ENCODE measurements at places on chromosomes 5 and 9.

GRCh38 chr9:111438541-111439235, 45.5 kb downstream of the ECPAS start:
- no peak for DNase-seq

GRCh38 chr9:99720455-99721050, 101.1 kb upstream of the NR4A3 start:
- DNase-seq: peak; percentile 40

- DNase-seq: no peak
Measured at GRCh38 chr9:96047741-96048103, 172.2 kb downstream of the ERCC6L2 start.

DNA sequence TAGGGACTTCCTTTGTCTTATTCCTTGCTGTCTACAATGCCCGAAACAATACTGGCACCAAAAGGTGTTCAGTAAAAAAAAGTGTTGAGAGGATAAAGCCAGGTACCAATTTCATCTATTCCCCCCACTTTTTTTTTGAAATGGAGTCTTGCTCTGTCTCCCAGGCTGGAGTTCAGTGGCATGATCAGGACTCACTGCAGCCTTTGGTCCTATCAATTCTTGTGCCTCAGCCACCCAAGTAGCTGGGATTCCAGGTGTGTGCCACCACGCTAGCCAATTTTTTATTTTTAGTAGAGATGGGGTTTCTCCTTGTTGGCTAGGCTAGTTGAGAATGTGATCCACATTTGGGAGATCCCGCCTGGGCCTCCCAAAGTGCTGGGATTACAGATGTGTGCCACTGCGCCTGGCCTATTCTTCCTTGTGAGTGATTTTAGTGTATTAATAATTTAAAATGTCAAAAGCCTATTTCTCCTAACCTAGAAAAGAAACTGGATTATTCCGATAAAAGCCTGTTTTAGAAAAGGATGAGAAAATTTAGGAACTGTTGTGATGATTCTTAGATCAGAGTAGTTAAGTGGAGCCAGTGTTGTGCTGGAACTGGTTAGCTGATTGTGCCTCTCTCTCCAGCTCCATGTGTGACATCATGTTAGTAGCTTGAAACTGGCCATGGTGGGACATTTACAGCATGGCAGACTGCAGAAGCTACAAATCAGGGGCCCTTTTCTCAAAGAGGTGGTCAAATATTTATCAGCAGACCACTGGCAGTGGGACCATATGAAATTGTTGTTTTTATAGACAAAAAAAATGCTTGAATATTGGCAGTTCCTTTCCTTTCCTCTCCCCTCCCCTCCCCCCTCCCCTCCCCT, 14.3 kb downstream of the CDC42SE2 start:
- DNase-seq: no peak

- DNase-seq: no peak
Measured at GRCh38 chr9:69621730-69622460, 50.3 kb downstream of the APBA1 start.

- DNase-seq: no peak
Measured at GRCh38 chr5:173953528-173954090, 35.4 kb upstream of the C5orf47 start.

- DNase-seq: no peak
Measured at GRCh38 chr5:34803974-34804732, 34.8 kb upstream of the TTC23L start.

GRCh38 chr5:179115845-179116524, 55.8 kb downstream of the ZNF354C start:
- DNase-seq: no peak

DNA sequence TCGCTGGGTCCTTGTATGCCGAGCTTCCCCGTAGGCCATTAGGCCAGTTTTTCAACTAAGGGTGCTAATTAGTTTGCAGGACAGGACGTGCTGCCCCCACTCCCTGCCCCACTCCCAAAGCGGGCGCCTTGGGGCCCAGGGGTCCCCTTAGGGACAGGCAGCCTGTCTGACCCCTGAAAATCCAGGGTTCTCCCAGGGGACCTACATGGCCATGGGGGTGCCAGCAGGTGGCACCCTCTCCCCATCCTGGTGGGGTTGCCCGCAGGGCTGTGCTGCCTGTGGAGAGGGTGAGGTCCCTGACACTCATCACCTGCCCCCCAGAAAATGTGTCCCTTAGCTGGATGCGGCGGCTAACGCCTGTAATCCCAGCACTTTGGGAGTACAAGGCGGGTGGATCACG, 8.5 kb upstream of the CCDC187 start:
- DNase-seq: peak; percentile 45

DNA sequence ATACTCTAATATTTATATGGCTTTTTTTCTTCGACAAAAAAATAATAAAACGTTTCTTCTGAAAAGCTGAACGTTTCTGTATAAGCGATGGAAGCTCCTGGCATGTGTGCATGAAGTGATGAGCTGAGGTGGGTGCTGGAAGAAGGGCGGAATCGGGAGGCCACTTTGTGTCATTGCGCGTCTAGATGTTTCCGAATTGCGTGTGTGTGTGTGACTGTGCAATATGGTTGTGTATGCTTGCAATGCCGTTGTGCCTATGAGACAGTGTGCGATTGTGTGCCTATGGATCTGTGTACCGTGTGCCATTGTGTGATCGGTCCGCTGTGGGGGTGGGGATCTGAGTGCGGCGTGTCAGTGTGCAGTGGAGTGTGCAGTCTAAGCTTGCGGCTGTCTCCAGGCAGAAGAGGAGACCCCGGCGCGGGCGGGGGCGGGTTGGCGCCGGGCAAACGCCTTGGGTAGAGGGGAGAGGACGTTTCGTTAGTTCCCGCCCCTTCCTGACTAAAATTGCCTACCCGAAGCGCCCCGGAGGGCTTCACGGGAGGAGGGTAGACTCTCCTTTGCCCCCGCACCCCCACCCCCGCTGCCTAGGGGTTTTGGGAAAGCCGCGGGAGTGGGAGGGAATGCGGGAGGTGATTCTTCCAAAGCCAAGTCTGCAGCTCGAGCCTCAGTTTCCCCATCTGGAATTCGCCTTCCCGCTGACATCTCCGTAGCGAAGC, 24.2 kb downstream of the PCDHGC5 start:
- no peak for DNase-seq

- DNase-seq: no peak
Measured at GRCh38 chr5:143142596-143143435, 260.7 kb downstream of the NR3C1 start.

DNA sequence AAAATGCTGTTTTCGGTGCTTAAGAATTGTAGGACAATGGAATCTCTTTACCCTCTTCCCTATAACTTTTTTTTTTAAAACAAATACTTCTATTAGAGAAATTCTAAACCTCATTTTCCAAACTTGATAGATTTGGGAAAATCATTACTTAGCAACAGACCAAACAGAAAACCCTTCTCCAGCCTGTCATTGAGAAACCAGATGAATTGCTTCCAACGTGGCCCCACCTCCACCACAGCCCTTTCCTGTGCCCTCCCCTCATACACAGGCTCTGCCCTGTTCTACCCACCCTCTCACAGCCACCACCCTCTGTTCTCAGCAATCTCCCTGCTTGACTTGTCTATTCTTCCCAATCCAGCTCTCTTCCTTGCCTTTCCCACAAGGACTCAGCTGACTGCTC, 221.2 kb downstream of the DMRT2 start:
- no peak for DNase-seq

GRCh38 chr5:31301833-31302232, 108.3 kb downstream of the CDH6 start:
- no peak for DNase-seq

GRCh38 chr9:79615038-79615437, 43.3 kb downstream of the TLE4 start:
- DNase-seq: no peak

DNA sequence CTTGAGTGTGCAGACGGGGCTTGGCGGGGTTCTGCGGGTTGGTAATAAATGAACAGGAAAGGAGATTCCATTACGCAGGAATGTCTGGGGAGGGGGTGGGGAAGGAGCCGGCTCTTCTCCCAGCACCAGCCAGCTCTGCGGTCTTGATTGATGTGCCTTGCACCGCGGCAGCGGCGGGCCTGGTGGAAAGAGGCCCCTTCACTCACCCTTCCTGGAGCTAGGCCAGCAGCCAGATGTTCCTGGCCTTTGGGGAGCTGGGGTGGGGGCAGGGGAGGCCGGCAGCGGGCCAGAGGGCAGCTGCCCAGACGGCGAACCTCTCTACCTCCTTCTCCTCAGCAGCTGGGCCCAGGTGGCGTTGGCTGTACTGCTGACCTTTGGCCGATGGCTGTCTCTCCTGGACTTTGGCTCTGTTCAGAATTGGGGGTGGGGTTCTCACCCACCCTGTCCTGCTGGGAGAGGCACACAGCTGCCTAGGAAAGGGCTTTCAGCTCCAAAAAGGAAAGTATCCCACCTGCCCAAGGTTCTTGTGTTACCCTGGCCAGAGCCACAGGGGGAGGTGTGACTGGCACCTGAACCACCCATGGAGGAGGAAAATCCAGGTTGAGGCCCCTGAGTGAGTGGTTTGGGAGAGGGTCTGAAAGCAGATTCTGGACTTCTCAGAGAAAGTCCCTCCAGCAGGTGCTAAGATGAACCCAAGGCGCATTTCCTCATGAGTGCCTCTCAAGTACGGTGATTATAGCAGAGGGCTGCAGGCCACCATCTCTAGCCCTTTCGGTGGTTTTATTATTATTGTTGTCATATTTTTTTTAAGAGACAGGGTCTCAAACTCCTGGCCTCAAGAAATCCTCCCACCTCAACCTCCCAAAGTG, 58.0 kb upstream of the SYNPO start:
- DNase-seq: no peak

- no peak for DNase-seq
Measured at GRCh38 chr9:86644675-86645034, 290.4 kb upstream of the TUT7 start.

Data from DND-41 (cell line).